A172 (cell line): ENCODE measurements at places on chromosomes 2 and 18.

GRCh38 chr18:76456018-76456750, 38.9 kb downstream of the ZNF516 start:
- DNase-seq = no peak

DNA sequence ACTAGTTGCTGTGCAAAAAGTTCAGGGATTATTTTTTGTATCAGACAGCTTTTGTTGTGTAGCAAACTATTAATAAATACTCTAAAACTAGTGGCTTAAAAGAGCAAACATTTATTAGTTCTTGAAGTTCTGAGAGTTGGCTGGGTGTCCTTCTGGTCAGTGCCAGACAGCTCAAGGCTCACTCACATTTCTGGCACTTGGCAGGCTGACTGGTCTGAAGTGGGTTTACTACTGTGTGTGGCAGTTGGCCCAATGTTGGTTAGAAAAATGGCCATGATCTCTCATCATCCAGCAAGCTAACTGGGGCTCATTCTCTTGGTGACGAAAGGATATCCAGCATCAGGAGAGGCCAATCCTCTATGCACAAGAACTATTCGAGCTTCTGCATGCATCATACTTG, 71.4 kb upstream of the ZNF385B start:
- DNase-seq = no peak

DNA sequence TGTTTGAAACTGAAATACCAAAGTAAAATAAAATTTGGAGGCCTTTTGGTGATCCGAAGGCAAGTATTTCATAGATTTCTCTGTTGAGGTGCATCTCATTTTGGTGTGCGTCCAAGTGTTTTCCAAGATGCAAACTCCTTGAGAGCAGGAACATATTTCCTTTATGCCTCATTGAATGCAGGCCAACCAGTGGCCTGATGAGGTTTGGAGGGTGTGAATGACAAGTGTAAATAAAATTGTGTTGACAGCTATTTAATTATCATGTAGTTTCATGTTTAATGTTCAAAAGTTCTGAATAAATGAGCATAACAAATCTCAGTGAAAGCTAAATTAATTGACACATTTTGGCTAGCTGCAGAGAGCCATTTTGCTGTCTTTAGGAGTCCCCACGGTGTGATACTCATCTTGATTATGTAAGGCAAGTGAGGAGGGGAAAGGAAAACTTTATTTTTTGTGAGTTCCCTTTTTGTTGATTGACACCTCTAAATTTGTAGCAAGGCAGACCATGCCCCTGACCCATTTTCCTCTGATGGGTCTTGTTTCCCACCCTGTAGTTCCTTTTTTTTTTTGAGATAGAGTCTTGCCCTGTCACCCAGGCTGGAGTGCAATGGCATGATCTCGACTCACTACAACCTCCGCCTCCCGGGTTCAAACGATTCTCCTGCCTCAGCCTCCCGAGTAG, 6.3 kb upstream of the LTBP1 start:
- no peak for DNase-seq

DNA sequence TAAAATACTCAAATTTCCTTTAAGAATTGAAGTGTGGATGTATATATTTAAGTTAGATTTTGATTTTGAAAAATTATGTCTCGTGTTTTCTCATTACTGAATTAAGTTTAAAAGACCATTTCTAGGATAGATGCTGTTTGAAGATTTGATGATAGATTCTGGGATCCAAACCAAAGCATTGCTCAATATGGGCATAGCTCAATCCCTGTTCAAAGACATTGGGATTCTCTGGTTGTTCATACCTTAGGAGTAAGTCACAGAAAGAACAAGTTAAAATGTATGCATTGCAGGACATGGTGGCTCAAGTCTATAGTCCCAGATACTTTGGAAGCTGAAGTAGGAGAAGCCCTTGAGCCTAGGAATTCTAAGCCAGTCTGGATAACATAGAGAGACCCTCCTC, 622.3 kb downstream of the ADCYAP1 start:
- DNase-seq = no peak

DNA sequence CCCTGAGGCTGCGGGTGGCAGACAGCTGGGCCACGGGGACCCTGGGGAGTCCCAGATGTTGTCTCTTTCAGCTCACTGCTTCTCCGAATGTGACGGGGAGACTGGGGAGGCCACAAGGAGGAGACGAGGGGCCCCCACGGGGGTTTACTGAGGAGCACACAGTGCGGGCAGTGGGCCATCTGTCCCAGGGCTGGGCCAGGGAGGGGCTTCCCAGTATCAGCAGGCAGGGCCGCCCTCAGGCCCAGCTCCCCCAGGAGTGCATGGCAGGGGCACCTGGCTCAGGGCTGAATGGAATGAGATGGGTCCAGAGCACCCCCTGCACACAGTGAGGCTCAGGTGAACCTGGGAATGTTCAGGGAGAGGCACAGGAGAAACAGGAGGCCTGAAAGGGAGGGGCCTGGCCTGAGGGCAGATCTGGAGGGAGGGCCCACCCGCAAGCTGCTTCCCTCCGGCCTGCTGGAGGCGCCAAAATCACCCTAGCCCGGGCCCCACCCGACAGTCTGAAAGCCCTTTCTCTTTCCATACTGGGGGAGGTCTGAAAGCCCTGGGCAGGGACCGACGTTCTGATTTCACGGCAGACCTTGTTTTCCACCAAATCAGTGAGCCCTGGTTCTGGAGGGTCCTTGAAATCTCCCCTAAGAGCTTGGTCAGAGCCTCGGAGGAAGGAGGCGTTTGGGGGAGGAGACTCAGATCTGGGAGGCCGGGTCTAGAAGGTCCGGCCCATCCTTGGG, 35.5 kb upstream of the PTMA start:
- peak; percentile 88 for DNase-seq

DNA sequence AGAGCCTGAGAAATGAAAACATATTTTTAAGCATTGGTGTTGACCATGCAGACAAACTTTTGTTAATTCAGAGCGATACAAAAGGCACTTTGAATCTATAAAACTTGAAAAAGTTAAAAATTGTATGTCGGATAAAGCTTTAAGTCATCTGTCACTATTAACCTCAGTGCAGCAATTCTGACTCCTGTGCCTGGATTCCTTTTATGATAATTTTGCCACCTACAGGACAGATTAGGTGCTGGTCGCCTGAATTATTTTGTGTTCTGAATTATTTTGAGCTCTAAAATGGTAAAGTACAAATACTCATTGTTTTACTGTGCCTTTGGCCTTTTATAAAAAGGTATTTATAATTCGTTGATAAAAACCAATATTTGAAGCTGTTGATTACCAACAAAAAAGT, 19.4 kb upstream of the RNF138 start:
- peak; percentile 19 for DNase-seq

- no peak for DNase-seq
These were observed 81.5 kb upstream of the CD226 start for GRCh38 chr18:70029163-70029562.

DNA sequence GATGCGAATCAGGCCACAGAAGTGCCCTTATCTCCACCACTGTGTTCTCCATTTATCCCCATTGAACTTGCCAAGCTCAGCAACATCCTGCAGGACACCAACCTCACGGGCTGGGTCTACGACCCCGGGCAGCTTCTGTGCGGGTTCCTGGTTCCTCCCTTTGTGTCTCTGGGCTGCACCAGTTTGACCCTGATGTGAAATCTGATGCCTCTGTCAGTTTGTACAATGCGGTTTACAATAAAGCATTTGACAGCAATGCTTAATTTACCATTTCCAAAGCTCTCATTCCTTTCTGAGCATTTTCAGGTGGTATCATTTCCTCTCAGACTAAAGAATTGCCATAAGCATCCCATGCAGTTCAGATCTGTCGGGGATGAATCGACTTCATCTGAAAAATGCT, 3.3 kb upstream of the TMEM18 start:
- DNase-seq = no peak

- DNase-seq = no peak
These were observed 52.6 kb downstream of the PPP4R1 start for GRCh38 chr18:9561759-9562158.

DNA sequence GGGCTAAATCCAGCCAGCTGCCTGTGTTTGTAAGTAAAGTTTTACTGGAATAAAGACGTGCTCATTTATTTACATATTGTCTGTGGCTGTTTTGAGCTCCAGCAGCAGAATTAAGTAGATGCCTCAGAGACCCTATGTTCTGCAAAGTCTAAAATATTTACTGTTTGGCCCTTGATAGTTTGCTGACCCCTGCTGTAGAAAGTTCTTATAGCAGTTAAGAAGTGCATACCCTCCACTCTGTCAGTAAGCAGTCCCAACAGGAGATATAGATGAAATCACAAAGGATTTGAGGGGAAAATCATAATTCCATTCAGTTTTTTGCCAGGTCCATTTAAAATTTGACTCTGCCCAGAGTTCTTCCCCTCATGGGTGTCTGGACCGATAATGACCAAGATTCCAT, 50.1 kb upstream of the ITM2C start:
- DNase-seq = peak; percentile 6

DNA sequence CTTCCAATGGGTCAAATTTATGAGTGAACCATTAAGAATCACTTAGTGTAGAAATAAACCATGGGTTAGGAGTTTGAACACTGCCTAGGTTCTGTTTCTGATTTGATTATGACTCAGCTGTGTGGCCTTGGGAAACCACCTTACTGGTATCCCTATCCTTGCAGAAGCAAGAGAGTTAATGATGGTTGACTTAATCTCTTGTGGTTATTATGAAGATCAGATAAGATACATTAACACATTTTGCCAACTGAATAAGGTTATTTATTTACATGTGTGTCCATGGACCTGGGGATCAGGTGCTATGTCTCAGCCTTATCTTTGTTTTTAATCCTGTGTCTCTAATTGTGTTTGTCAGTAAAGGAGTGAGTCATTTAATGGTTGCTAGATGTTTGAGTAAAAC, 5.4 kb upstream of the KCNJ13 start:
- peak; percentile 82 for DNase-seq

GRCh38 chr2:38794235-38794946, 16.4 kb downstream of the GEMIN6 start:
- no peak for DNase-seq

DNA sequence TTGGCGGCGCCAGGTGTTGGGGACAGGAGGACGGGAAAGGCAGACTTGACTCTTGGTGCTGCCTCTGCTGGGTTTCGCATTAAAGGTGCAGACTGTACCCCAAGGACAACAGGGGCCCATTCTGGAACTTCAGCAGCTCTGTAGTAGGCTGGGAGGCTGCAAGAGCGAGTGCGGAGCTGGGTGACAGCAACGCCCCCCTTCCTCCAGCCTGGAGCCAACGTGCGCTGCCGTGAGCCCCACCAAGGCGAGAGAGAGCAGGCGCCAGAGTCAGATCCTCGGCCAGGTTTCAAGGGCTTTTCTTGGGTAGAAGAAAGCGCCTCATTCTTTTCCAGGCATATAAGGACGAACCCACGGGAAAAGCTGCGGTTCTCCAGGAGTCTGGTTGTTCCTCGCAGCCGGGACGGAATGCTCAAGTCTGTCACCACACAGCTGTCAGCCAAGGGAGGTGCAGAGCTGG, 1.9 kb downstream of the DOK6 start:
- DNase-seq = no peak

DNA sequence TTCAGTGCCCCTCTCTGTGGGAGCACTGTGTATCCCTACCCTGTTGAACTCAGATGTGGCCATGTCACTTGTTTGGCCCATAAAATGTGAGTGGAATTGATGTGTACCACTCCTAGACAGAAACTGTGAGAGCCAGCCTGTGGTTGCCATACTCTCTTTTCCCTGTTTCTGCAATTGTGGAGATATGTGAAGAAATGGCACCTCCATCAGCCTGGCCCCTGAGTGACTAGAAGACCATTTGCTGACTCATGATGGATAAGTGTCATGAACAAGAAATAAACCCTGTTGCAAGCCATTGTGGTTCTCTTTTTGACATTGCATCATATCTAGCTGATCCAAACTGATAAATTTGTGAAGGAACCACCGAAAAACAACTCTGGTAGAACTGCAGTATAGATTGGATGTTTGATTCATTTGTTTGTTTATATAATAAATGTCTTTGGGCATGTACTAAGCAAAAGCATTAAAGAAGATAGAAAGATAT, 214.5 kb upstream of the FBXO11 start:
- DNase-seq = no peak

DNA sequence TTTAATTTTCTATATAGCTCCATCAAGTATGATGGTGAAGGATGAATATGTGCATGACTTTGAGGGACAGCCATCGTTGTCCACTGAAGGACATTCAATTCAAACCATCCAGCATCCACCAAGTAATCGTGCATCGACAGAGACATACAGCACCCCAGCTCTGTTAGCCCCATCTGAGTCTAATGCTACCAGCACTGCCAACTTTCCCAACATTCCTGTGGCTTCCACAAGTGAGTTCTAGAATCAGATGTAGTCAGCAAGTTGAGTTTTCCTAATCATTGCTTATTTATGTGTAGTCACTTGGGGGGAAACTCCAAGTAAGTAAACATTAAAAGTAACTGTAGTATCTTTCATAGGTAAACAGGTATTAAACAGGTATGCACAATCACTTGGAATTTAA, 24.8 kb downstream of the SMAD4 start:
- peak; percentile 1 for DNase-seq

- no peak for DNase-seq
These were observed 145.9 kb downstream of the FMNL2 start for GRCh38 chr2:152480821-152481399.

DNA sequence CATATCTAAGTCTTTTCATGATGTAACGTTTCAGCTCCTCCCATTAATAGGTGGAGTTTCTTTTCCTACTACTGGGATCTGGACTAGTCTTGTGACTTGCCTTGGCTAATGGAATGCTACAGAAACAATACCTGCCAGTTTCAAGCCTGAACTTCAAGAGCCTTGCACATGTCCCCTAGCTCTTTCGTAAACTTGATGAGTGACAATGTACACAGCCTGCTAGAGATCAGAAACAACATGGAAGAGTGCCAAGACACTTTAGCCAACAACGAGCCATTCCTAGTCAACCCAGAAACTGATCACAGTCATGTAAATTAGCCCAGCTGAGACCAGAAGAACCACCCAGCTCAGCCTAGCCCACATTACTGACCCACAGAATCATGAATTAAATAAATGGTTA, 24.8 kb upstream of the STK39 start:
- DNase-seq = no peak

DNA sequence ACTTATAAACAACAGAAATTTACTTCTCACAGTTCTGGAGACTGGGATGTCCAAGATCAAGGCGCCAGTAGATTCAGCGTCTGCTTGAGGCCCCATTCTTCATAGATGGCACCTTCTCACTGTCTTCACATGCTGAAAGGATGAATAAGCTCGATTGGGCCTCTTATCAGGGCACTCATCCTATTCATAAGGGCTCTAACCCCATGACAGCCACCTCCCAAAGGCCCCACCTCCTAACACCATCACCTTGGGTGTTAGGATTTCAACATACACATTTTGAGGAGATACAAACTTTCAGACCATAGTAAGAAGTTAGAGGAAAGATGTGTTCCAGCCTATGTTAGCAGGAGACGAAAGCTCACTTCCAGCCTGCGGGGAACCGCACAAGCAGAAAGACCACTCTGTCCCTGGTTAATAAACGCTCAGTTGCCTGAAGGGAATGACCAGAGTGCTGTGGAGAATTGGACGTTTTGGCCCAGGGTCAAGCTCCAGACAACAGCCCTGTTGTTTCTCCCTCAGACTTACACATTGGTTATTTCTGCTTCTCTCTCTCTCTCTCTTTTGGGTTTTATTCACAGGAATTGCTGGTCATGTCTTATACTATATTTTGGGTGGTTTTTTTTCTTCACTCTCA, 90.3 kb downstream of the MAPRE2 start:
- DNase-seq = no peak
